Fibroblast of skin of right biceps (primary cell): ENCODE measurements at places on chromosomes 11 and 22.

- no peak for DNase-seq
Observed at GRCh38 chr11:128565881-128566280, 21.5 kb downstream of the ETS1 start.

GRCh38 chr11:26782220-26782965 is 60.5 kb upstream of the SLC5A12 start:
- no peak for DNase-seq

DNA sequence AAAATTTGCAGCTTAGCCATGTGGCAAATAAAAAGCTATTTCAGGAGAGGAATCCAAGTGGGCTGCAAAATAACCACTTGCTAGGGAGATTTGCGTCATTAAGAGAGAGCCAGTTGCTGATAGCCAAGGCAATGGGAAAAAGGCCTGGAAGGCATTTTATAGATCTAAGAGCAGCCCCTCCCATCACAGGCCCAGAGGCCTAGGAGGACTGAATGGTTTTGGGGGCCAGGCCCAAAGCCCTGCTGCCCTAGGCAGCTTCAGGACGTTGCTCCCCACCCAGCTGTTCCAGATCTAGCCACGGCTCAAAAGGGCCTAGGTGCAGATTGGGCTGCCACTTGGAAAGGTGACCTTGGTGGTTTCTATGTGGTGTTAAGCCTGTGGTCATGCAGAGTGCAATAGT is 169.0 kb downstream of the AASDHPPT start:
- no peak for DNase-seq

GRCh38 chr11:113373306-113373705 is 14.3 kb upstream of the ANKK1 start:
- DNase-seq: peak; percentile 61

DNA sequence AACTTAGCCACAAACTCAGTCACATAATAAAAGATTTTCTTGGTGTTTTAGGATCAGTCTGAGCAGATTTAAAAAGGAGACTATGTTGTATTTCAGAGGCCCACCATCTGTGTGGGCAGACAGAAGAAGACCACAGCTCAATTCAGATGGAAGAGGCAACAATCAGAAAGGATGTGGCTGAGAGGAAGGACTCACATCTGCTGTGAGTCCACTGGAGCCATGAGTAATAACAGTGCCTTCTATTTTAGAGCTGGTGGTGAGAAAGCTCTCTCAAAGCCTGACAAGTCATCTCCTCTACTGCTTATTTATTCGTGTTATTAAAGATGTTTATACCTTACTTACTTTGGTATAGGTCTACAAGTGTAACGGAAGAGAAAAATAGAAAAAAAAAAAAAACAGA is 357.2 kb downstream of the OPCML start:
- no peak for DNase-seq

DNA sequence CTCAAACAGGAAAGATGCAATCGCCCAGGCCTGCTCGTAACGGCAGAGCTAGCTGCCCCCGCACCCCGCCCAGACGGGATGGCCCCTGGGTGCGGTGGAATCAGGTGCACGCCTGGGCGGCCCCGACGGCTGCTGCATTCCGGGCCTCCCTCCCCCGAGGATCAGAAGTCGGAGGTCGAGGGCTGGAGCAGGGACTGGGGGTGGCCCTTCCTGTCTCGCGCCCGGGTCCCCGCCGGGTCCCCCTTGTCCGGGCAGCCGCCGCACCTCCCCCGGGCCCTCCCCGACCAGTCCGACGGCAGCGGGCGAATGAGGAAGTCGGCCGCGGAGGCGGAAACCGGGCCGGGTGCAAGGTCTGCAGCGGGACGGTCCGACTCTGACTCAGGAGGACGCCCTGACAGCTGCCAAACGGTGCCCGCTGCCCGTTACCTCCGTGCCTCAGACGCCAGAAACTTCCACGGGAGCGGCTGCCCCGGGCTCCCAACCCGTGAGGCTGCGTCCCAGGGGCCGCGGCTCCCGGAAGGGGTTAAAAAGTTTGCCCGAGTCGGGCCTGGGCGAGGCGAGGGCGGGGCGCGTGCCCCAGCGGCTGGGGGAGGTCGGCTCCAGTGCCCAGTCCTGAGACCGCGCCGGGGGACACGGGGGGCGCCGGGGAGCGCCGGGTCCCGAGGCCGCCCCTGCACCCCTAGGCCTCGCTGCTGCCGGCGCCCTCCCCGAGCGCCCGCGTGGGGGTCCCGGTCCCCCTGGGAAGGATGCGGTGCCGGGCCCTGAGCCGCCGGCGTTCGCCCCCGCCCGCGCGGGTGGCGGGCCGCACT is 663 bp downstream of the MYH9 start:
- DNase-seq: no peak

- no peak for DNase-seq
Observed at GRCh38 chr11:28677721-28678120, 569.5 kb downstream of the METTL15 start.

DNA sequence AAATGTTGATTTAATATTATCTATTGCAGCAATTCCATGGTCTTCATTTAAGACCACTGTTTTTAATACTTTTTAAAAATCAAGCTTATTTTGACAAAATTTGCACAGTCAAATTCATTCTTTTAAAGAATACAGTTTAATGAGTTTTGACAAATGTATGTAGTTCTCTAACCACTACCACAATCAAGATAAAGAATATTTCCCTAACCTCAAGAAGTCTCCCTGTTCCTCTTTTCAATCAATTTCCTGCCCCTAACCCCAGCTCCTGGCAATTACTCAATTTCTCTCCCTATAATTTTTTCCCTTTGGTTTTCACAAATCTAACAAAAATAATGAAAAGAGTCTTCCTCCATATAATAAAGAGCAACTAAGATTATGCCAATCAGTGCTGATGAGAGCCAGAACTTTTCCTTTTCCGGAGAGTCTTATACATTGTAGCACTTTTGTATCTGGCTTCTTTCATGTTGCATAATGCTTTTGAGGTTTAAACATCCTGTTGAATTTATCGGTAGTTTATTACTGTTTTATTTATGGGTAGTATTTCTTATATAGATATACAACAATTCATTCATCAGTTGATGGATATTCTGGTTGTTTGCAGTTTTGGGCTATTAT is 231.7 kb downstream of the AASDHPPT start:
- DNase-seq: no peak

- no peak for DNase-seq
Observed at GRCh38 chr11:112200252-112200651, 24.9 kb downstream of the BCO2 start.

DNA sequence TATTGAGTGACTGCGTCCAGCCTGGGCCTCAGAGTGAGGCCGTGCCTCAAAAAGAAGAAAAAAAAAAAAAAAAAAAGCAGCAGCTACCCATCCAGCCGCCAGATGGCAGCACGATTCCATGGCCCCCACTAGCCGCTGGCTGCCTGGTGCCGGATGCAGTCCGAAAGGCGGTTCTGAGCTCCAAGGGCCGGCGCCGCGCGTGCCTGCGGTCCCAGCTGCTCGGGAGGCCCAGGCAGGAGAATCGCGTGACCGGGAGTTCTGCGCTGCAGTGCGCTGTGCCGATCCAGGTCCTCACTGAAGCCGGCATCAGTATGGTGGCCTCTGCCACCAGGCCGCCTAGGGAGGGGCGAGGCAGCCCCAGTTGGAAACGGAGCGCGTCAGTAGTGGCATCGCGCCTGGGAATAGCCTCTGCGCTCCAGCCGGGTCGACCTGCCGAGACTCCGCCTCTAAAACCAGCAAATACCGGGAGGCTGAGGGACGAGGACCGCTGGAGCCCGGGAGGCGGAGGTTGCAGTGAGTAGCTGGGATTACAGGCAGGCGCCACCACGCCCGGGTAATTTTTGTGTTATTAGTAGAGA is 19.3 kb downstream of the SCARF2 start:
- peak; percentile 79 for DNase-seq

DNA sequence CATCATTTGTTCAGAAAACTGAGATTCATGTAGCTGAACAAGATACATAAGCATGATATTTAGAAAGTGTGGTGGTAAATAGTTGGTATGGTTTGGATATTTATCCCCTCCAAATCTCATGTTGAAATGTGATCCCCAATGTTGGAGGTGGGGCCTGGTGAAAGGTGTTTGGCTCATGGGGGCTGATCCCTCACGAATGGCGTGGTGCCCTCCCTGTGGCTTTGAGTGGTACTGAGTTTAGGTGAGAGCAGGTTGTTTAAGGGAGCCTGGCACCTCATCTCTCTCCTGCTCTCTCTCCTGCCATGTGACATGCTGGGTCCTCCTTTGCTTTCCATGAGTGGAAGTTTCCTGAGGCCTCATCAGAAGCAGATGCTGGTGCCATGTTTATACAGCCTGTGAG is 48.1 kb downstream of the NXPE1 start:
- no peak for DNase-seq

DNA sequence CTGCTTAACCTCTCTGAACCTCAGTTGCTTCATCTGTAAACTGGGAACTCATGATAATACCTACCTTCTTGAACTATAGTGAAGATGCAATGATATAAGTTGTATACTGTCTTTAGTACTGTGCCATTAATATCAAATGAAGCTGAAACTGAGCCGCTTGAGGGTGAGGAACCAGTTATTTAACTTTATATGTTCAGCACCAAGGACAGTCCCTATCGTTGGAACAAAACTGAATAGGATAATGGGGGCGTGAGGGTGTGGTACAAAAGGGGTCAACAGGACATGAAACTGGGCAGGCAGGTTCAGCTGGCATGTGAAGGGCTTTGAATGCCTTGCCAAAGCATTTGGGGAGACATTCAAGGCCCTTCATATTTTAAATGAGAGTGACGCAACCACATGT is 112.6 kb downstream of the C11orf91 start:
- DNase-seq: no peak

- no peak for DNase-seq
Observed at GRCh38 chr22:34834059-34834458, 231.9 kb upstream of the ISX start.

- DNase-seq: no peak
Observed at GRCh38 chr22:47203554-47203991, 441.1 kb downstream of the TBC1D22A start.

- no peak for DNase-seq
Observed at GRCh38 chr11:59931688-59932087, 6.5 kb upstream of the OOSP1 start.

DNA sequence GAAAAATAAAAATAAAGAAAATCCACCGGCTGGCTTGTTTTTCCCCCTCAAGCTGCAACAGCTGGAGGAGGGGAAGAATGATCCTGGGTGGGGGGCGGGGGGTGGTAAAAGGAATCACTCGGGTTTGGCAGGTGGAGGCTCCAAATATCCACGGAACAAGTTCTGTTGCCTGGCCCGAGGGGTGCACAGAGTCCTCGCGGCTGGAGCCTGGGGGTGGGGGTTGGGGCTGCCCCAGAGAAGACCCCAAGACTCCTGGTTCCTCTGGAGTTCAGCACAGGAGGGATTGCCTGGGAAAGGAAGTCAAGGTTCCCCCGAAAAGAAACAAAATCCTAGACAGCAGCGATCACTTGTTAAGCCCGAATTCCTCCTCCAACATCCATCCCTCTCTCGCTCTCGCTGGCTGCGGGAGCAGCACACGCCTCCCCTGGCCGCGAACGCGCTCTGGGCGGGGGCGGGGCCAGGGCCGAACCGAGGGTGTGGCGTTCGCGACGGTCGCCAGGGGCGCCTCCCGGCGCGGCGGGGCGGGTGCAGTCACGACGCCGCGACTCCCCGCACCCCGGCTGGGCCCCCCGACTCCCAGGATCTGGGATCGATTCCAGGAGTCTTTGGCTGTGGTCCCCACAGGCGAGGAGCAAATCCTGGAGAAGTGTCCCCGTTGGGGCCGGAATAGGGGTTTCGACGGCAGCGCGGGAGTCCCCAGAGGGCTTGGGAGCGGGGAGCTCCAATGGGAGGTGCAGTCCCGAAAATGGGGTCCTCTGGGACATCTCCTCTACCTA is at the start of gene KCNA4:
Gene KCNA4 (minus strand): TSS at position 443 of the 776 bp plus-strand sequence. CDS start 4,352 bp downstream, outside the sequence.
- peak; percentile 21 for DNase-seq

DNA sequence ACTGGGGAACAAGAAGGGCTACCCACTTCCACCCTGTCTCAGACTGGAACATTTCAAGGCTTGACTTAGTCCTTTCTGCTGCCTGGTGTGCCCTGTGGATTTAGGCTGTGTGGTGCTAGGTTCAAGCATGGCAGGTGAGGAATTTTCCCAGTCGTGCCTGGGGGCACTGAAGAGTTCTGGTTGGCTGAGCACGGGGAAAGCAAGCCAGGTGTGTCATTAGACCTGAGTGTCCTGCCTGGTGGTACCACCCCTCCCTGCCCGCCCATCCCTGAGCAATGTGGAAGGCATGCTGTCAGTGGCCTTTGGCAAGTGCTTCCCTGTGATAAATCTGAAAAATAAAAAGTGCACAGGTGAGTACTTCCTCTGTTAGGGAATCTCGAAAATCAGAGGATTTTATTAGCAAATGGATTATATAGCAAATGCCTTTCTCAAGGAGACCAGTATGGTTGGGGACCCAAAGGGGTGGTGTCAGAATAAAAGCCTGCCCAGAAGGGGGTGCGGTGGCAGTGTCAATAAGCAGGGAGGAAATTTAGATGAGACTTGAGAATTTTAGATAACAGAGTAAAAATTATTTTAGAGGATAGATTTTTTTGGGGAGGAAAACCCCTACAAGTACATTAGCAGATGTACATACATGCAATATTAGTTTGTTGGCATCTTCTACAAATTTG is 22.8 kb downstream of the TEAD1 start:
- DNase-seq: no peak

DNA sequence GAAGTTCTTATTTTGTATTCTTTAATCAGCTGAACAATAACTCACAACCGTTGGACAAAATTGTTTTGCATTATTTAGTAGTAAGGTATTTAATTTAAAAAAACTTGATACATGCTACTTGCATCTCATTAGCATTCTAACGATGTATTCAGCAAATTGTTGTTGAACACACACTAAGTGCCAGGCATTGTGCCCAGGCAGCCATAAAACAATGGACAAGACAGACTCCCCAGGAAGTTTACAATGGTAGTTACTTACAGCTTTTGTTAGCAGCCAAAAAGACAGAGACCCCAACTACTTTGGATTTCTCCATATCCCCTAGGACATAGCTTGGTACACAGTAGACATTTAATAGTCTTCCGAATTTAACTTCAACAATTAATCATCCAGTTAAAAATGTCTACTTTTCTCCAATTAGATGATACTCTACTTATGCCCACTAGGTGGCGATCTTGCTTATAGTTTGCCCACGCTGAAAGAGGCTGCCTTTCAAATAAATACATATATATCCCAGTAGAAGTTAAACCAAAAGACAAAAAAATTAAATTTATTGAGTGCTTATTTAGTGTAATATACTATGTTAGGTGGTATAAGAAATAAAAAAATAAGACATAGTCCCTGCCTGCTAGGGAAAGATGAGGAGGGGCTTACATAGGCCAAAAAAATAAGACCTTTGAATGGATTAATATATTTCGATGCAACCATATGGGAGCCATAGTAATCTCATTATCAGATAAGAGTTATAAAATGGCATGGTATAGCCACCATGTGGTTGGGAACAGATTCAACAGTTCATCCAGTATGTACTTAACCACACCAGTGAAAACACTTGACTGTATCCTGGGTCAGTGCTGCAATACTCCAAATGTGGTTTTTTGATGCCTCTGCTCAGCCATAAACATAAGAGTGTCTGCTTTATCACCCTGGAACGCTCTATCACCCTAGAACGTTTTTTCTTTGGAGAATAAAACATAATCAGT is 2.0 kb upstream of the FJX1 start:
- peak; percentile 63 for DNase-seq

GRCh38 chr11:113685654-113686359 is 20.3 kb downstream of the TMPRSS5 start:
- no peak for DNase-seq

- no peak for DNase-seq
Observed at GRCh38 chr11:83122050-83122449, 34.9 kb upstream of the PCF11 start.
